ENCODE measurements at places on chromosomes 6 and 20.
A peak's percentile ranks its signal among the peaks of the same experiment; 100 is the strongest.

GRCh38 chr6:38997128-38997761 lies 51.3 kb upstream of the GLP1R start:
- no peak for DNase-seq
- peaks cover 40% of the 10 kb centered on the region for H3K27me3 ChIP-seq
- no peak overlapping the region for H3K4me3 ChIP-seq
- no peak overlapping the region for H3K27ac ChIP-seq

DNA sequence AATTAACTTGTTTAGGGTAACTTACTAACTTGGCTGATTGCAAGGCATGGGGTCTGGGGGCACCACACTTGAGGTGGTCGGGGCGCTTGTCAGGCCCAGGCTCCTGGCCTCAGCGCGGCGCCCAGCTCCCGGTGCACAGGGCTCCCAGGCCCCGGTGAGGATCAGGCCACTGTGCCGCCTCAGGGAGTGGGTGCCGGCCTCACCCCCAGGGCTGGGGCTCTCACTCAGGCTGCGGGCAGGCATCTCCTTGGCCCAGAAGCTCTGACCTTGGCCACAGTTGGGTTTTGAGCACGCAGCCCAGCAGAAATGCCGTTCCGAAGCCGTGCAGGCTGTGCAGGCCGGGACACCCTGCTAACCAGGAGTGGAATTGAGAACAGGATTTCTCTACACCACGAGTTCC lies 37.8 kb upstream of the BHLHE23 start:
- no peak overlapping the region for H3K4me3 ChIP-seq
- H3K36me3 ChIP-seq: no peaks in the 10 kb centered on the region
- H3K4me1 ChIP-seq: no peaks in the 10 kb centered on the region
- DNase-seq: no peak

GRCh38 chr6:6246544-6246943 lies 73.9 kb downstream of the F13A1 start:
- peaks cover 15% of the 10 kb centered on the region for H3K27me3 ChIP-seq
- DNase-seq: no peak
- no peak overlapping the region for H3K4me3 ChIP-seq
- no peaks in the 10 kb centered on the region for H3K36me3 ChIP-seq
- no peak overlapping the region for H3K27ac ChIP-seq
- H3K4me1 ChIP-seq: no peaks in the 10 kb centered on the region

GRCh38 chr20:32672982-32673851 lies 524 bp downstream of the C20orf203 start:
- H3K4me3 ChIP-seq: peak overlapping the region; percentile 75
- H3K4me1 ChIP-seq: peaks cover 45% of the 10 kb centered on the region
- H3K27me3 ChIP-seq: no peaks in the 10 kb centered on the region
- peak; percentile 38 for DNase-seq
- H3K36me3 ChIP-seq: no peaks in the 10 kb centered on the region

DNA sequence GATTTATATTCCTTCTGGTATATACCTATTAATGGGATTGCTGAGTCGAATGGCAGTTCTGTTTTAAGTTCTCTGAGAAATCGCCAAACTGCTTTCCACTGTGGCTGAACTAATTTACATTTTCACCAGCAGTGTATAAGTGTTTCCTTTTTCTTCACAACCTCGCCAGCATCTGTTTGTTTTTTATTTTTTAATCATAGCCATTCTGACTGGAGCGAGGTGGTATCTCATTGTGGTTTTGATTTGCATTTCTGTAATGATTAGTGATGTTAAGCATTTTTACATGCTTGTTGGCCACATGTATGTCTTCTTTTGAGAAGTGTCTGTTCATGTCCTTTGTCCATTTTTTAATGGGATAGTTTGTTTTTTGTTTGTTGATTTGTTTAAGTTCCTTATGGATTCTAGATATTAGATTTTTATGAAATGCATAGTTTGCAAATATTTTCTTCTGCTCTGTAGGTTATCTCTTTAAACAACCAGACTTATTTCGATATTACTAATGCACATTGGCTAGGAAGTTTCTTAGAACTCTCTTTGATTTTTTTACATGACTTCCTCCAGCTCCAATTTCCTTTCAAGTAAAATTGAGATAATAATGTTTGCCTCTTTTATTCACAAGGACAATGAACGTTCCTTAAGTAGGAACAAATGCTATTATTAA lies 12.2 kb upstream of the VNN1 start:
- H3K4me1 ChIP-seq: no peaks in the 10 kb centered on the region
- no peaks in the 10 kb centered on the region for H3K27me3 ChIP-seq
- H3K27ac ChIP-seq: no peak overlapping the region
- DNase-seq: no peak
- no peak overlapping the region for H3K4me3 ChIP-seq

GRCh38 chr6:133855276-133855990 lies 33.5 kb upstream of the TCF21 start:
- H3K4me3 ChIP-seq: no peak overlapping the region
- H3K27ac ChIP-seq: no peak overlapping the region
- no peak for DNase-seq
- H3K4me1 ChIP-seq: peaks cover 12% of the 10 kb centered on the region
- H3K36me3 ChIP-seq: peaks cover 2% of the 10 kb centered on the region

DNA sequence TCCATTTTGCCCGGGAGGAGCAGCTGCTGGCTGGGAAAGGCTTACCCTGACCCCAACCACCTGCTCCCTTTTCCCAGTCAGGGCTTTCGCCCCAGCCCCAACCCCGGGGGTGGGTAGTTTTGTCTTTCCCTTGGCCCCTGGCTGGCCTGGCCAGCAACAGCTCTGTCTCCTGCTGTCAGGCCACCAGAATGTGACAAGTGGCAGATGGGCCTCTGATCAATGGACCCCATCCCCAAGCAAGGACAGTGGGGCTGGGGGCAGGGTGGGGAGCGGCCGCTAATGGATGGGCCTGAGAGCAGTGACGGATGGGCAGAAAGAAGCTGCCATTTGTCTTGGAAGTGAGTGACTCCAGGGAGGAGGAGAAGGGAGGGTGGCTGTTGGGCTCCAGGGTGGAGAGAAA lies 121.6 kb downstream of the DHX35 start:
- no peaks in the 10 kb centered on the region for H3K4me1 ChIP-seq
- H3K4me3 ChIP-seq: no peak overlapping the region
- peaks cover 10% of the 10 kb centered on the region for H3K27me3 ChIP-seq
- no peaks in the 10 kb centered on the region for H3K36me3 ChIP-seq
- no peak for DNase-seq

Data from naive thymus-derived CD8-positive, alpha-beta T cell (primary cell).